ENCODE measurements at places on chromosomes 12 and 14. TPM values are rescaled to one million over a fixed set of nuclear protein-coding genes. Genes with fewer than 3 reads are reported as not detected.

SPIC gene
- total RNA-seq, result not detected

PLEKHD1 gene
- under 0.01 TPM for total RNA-seq

KLHDC1 gene
- total RNA-seq, result 20.9 TPM

MAP1LC3B2 gene
- total RNA-seq, result not detected

RFX4 gene
- total RNA-seq, result not detected

RNASE1 gene
- total RNA-seq, result 113 TPM

EPYC gene
- 0.52 TPM for total RNA-seq

RASSF8 gene
- total RNA-seq, result 29.7 TPM

GLI1 gene
- 5.2 TPM for total RNA-seq

POMT2 gene
- 14.6 TPM for total RNA-seq

DPF3 gene
- total RNA-seq, result 1.6 TPM

FZD10 gene
- total RNA-seq, result 5.7 TPM

GALC gene
- 24.5 TPM for total RNA-seq

E2F7 gene
- 1.0 TPM for total RNA-seq
